ENCODE measurements at places on chromosomes 6 and 20. TPM values are rescaled to one million over a fixed set of nuclear protein-coding genes. Genes with fewer than 3 reads are reported as not detected.
A peak's percentile ranks its signal among the peaks of the same experiment; 100 is the strongest.

DNA sequence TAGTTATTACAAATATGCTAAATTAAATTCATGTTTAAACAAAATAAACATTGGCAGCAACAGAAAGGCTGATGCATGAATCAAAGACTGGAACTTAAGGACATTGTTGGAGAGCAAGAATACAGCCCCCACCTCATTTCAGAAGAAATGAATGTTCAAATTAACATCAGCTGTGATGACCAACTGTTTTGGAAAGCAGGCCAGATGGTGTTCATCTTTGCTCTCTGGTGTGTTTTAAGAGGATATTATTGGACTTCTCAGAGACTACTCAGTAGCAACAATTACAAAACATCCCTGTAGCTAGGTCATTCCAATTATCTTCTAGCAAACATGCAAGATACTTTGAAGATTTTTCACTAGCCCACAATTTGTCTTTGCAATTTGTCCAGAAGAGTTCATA lies 118.6 kb upstream of the DOK5 start:
- no peak overlapping the region for H3K27ac ChIP-seq
- H3K4me3 ChIP-seq: no peak overlapping the region
- peaks cover 2% of the 10 kb centered on the region for H3K27me3 ChIP-seq
- H3K36me3 ChIP-seq: no peaks in the 10 kb centered on the region
- H3K4me1 ChIP-seq: peaks cover 4% of the 10 kb centered on the region

GRCh38 chr6:7696061-7696460 lies 29.8 kb upstream of the BMP6 start:
- peaks cover 1% of the 10 kb centered on the region for H3K4me1 ChIP-seq
- no peaks in the 10 kb centered on the region for H3K36me3 ChIP-seq
- no peak overlapping the region for H3K27ac ChIP-seq
- H3K27me3 ChIP-seq: peaks cover 23% of the 10 kb centered on the region
- H3K4me3 ChIP-seq: no peak overlapping the region

- no peaks in the 10 kb centered on the region for H3K36me3 ChIP-seq
- DNase-seq: no peak
- H3K27ac ChIP-seq: no peak overlapping the region
- H3K4me3 ChIP-seq: no peak overlapping the region
- H3K27me3 ChIP-seq: no peaks in the 10 kb centered on the region
- H3K4me1 ChIP-seq: no peaks in the 10 kb centered on the region
Observed at GRCh38 chr6:162203287-162203686, 524.3 kb downstream of the PRKN start.

DNA sequence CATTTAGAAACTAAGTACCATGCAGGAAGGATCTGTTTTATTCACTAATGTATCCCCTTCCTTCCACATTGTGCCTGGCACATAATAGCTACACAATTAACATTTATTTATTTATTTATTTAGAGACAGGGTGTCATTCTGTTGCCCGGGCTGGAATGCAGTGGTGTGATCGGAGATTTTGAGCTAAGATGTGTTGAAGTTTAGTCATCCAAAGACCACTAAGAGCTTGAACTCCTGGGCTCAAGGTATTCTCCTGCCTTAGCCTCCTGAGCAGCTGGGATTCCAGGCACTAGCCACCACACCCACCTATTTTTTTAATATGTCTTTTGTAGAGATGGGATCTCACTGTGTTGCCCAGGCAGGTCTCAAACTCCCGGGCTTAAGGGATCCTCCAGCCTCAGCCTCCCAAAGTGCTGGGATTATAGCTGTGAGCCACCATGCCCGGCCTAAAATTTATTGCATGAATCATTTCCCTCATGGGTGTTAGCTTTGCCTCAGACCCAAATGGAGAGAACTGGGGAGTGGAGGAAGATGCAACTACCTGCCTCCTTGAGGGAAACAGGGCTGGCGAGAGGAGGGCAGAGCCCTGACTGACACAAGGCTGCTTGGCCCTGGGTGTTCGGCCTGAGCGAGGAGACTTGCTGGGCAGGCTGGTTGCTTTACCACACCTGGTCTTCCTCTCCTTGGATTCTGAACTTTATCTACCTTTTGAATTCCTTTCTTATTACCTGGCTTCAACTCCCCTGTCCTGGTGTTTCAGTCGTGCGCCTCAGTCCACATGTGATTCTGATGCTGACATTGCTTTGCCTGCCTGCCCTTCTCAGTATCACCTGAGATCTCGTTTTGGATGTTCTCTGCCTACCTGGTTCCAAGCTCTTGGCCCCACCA lies 1.7 kb upstream of the DYNLT1 start:
- peaks cover 62% of the 10 kb centered on the region for H3K4me1 ChIP-seq
- H3K27me3 ChIP-seq: no peaks in the 10 kb centered on the region
- peak overlapping the region; percentile 85 for H3K27ac ChIP-seq
- DNase-seq: peak; percentile 40

DNA sequence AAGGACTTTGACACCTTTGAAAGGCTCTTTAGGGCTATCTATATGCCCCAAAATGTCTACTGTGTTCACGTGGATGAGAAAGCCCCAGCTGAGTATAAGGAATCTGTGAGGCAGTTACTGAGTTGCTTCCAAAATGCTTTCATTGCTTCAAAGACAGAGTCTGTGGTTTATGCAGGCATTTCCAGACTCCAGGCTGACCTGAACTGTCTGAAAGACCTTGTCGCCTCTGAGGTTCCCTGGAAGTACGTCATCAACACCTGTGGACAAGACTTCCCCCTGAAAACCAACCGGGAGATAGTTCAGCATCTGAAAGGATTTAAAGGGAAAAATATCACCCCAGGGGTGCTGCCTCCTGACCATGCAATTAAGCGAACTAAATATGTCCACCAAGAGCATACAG lies 65.2 kb downstream of the GCNT2 start:
- no peak for DNase-seq
- peaks cover 1% of the 10 kb centered on the region for H3K36me3 ChIP-seq
- peaks cover 24% of the 10 kb centered on the region for H3K4me1 ChIP-seq
- no peak overlapping the region for H3K27ac ChIP-seq

DNA sequence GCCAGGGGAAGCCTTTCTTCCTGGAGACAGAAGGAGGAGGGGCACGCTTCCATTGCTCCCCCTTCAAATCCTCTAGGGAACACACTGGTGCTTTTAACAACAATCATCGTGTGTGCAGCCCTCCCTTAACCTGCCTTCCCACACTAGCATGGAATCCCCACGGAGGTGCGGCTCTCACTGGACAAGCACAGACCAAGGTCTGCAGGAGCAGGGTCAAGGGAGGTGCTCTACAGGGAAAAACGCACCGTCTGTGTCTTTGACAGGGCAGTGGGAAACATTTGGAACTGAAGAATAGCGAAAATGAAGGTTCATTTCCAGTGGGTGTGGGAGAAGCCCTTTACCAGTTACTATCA lies 527.1 kb downstream of the QKI start:
- H3K36me3 ChIP-seq: no peaks in the 10 kb centered on the region
- no peaks in the 10 kb centered on the region for H3K4me1 ChIP-seq
- no peak for DNase-seq
- no peak overlapping the region for H3K4me3 ChIP-seq
- H3K27ac ChIP-seq: no peak overlapping the region

DNA sequence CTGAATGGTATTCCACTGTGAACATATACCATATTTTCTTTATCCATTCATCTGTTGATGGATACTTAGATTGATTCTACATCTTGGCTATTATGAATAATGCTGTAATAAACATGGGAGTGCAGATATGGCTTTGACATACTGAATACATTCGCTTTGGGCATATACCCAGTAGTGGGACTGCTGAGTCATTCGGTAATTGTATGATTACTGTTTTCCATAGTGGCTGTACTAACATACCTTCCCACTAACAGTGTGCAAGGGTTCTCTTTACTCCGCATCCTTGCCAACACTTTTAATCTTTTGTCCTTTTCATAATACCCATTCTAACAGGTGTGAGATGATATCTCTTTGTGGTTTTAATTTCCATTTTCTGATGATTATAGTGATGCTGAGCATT lies 98.2 kb upstream of the ESR1 start:
- H3K27me3 ChIP-seq: peaks cover 27% of the 10 kb centered on the region
- no peak overlapping the region for H3K4me3 ChIP-seq
- peaks cover 3% of the 10 kb centered on the region for H3K4me1 ChIP-seq
- no peak for DNase-seq
- H3K27ac ChIP-seq: no peak overlapping the region
- peaks cover 2% of the 10 kb centered on the region for H3K36me3 ChIP-seq

- no peak overlapping the region for H3K4me3 ChIP-seq
- peaks cover 52% of the 10 kb centered on the region for H3K36me3 ChIP-seq
- peaks cover 3% of the 10 kb centered on the region for H3K4me1 ChIP-seq
- no peak overlapping the region for H3K27ac ChIP-seq
- DNase-seq: no peak
- no peaks in the 10 kb centered on the region for H3K27me3 ChIP-seq
Observed at GRCh38 chr20:13736436-13737191, 48.1 kb downstream of the ESF1 start.

GRCh38 chr6:85547719-85548118 lies 45.9 kb downstream of the SNX14 start:
- DNase-seq: no peak
- H3K27ac ChIP-seq: no peak overlapping the region
- no peak overlapping the region for H3K4me3 ChIP-seq
- H3K36me3 ChIP-seq: peaks cover 45% of the 10 kb centered on the region
- no peaks in the 10 kb centered on the region for H3K27me3 ChIP-seq
- no peaks in the 10 kb centered on the region for H3K4me1 ChIP-seq

GRCh38 chr6:134925800-134926199 lies 24.1 kb downstream of the ALDH8A1 start:
- peaks cover 4% of the 10 kb centered on the region for H3K36me3 ChIP-seq
- no peak overlapping the region for H3K27ac ChIP-seq
- no peak for DNase-seq
- no peaks in the 10 kb centered on the region for H3K4me1 ChIP-seq

DNA sequence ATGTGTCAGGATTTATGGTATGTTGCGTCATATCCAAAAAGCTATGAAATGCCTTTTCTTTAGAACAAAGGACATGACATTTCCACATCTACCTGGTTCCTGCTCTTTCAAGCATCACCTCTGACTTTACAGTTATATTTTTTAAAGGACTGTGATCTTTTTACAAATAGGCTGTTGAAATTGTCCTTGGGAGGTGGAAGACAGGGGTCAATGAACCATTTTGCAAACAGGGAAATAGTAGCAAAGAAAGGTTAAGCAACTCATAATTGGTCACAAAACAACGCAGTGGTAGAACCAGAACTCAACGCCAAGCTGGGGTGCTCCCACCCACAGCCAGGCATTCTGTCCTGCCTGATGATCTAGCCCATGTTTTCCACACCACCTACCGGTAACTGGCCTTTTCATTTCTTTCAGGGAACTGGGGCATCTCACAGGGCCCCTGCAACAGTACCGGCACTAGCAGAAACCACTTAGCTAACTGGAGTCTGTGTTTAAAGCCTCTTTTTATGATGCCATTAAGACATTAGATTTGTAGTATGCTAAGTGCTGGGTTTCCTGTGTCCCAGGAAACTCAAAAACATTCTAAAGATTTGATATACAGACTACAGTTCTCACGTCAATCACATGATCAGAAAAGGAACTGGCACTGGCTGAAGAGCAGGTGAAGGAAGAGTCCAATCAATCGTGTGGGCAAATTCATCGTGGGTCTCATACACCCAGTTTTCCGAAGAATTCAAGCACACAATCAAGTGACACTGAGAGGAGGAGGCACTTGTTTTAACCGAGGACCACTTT lies 13.9 kb downstream of the ZNF217 start:
- H3K27me3 ChIP-seq: no peaks in the 10 kb centered on the region
- peak overlapping the region; percentile 88 for H3K27ac ChIP-seq
- H3K4me3 ChIP-seq: peak overlapping the region; percentile 89
- H3K36me3 ChIP-seq: peaks cover 80% of the 10 kb centered on the region

Gene NOX3
- total RNA-seq: not detected

Gene MAP7
- total RNA-seq: 0.29 TPM

Gene SSTR4
- not detected for total RNA-seq

Gene BMP2
- not detected for total RNA-seq

Gene MAPK13
- 33.9 TPM for total RNA-seq

Gene ZNF292
- total RNA-seq: 47.9 TPM

Gene SIRT5
- 6.9 TPM for total RNA-seq

Gene C6orf141
- not detected for total RNA-seq
